ENCODE measurements at places on chromosomes 1 and 21.
A peak's percentile ranks its signal among the peaks of the same experiment; 100 is the strongest.

DNA sequence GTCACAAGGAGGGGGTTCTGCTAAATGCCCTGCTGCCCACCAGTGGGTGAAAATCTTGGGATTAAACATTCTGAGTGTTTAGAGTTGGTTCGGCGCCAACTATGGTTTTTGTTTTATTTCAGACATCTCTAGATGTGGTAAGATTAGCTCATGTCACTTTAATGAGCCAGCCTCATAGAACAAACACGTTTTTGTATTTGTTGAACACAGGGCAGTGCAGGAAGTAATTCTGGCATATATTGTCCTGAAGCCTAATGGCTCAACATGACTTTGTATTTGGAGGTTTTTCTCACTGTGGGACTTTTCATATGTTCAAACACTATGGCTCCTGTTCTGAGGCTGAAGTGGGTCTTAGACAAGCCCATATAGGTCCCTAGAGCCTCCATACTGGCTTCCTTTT lies 107.8 kb downstream of the NGF start:
- DNase-seq = peak; percentile 6

GRCh38 chr1:204651843-204652421 lies 33.6 kb downstream of the LRRN2 start:
- DNase-seq = peak; percentile 91

GRCh38 chr1:203098914-203099520 lies 13.2 kb upstream of the MYOG start:
- no peak for DNase-seq

GRCh38 chr1:164017239-164017638 lies 541.7 kb upstream of the PBX1 start:
- DNase-seq = no peak

Data from COR-L47 (cell line).